ENCODE measurements at places on chromosomes 5 and 9.

GRCh38 chr9:15416880-15417279 lies 5.8 kb upstream of the SNAPC3 start:
- no peak for DNase-seq

DNA sequence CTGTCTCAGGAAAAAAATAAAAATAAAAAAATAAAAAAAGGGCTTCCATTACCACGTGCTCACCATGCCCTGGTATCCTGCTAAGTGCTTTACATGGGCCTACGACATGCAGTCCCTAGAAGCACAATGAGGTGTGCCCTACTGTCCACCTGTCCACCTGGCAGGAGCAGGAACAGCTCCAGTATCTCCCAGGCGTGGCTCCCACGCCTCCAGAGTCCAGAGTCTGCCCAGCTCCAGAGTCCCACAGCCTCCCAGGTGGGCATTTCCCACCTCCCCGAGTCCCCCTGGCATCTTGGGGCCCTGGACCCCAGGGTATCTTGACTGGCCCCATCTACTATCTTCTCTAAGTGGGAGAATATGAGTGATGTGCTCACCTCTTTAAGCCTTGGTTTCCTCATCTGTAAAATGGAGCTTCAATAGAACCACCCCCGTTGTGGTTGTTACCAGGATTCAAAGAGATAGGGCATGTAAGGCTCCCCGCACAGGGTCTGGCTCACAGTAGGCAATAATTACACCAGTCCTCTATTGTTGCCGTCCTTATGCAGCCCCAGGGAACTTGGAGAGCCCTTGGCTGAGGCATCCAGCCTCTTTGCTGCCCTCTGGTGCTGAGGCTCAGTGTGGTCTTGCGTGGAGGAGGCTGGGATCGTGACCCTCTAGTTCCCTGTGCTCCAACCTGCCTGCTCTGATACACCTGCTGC lies 8.9 kb downstream of the CXCL14 start:
- no peak for DNase-seq

GRCh38 chr5:72842816-72843215 lies 26.4 kb downstream of the TNPO1 start:
- no peak for DNase-seq

GRCh38 chr5:140295414-140295813 lies 7.5 kb downstream of the PFDN1 start:
- DNase-seq: no peak

DNA sequence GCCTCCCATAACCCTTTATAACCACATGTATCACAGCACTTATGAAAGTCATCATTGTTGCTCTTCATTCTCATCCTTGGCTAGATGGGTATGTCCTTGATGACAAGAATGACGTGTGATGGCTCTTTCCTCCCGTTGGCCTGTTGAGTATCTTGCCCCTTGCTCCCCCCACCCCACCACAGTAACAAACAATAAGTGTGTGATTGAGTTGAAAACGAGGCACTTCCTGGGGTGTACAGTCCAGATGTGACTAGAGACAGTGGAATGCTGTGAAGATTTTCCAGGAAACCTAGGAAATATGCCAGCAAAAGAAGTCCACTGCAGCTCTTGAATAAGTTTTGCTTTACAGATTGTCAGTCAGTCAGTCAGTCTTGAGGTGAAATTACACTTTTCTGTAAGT lies 262.5 kb downstream of the ELAVL2 start:
- DNase-seq: no peak

DNA sequence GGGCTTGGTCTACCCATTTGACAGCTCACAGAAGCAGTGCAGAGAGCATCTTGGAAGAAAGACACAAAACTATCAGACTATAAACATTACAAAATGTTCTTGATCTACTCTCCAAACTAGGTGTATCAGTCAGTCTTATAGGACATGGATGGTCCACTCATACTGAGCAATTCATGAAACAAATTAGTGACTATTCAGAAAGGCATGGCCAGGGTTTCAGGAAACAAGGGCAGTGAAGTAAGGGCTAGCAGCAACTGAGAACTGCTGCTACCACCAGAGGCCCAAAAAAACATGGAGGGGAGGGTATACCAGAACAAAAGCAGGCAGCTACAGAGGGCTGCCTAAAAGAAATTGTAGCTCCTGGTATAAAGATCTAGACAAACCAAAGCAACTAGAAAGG lies 287.0 kb downstream of the PIK3R1 start:
- no peak for DNase-seq
